ENCODE measurements at places on chromosomes 1 and 21.

GRCh38 chr1:204829133-204829825, 41.4 kb upstream of the NFASC start:
- DNase-seq, result no peak

DNA sequence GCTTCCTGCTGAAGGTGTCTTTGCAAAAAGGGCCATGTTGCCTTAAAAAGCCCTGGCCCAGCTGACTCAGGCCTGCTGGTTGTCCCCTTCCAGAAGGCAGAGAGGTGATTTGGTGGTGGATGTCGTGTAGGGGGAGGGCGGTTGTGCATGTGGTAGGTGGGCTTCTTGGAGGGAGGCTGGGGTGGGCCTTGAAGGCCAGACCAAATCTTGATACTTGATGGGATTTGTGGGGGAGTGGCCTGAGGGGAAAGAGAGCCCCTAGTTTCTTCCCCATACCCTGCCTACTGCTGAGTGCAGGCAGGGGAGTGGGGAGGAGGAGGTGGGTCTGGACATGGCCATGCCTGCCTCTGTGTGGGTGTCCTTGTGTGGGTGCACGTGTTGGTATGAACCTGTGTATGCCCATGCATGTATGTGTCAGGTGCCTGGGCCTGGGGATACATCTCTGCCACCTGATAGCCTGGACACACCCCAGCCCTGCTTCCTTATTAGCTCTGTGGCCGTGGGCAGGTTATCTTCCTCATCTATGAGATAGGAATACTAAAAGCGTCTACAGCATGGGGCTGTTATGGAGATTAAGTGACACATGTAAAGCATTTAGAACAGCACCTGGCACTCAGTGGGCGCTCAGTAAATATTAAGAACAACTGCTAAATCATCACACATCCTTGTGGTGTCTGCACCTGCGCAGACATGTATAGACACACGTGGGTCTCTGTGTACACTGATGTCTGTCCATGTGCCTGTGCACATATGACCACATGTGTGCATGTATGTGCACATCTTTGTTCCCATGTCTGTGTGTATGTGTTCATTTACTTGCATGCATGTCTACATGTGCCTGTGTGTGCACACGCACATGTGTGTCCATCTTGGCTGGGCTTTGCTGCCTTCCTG, 17.0 kb downstream of the FAM151A start:
- no peak for DNase-seq

- DNase-seq, result no peak
These were observed 226.7 kb downstream of the KCNT2 start for GRCh38 chr1:196381544-196381943.

- DNase-seq, result no peak
These were observed 39.4 kb upstream of the SPOCD1 start for GRCh38 chr1:31855038-31855845.

GRCh38 chr1:231935856-231936255, 309.3 kb downstream of the DISC1 start:
- no peak for DNase-seq

GRCh38 chr1:2151911-2152310, 42.7 kb downstream of the FAAP20 start:
- no peak for DNase-seq

- no peak for DNase-seq
These were observed 231.0 kb downstream of the NRIP1 start for GRCh38 chr21:14833666-14834351.

GRCh38 chr1:11311816-11312755, 39.1 kb downstream of the UBIAD1 start:
- no peak for DNase-seq

DNA sequence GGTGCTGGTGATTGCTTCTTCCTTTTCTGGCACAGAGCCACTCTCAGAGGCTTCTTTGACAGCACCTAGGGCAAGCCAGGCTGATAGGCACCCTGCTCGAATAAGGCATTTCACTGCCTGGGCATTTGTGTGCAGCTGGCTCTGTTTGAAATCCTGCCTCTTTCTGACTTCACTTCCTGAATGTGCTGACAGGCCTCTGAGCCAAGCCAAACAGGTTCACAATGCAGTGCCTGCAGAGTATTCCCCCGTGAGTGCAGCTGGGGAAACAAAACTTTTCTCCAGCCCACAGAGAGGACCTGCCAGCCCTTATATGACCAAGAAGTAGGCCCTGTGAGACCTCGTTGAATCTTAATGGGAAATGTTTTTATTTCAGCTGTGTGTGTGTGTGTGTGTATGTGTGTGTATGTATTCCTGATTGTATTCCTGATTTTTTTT, 10.4 kb downstream of the JUN start:
- peak; percentile 68 for DNase-seq

GRCh38 chr1:153628638-153629342, 556 bp downstream of the S100A1 start:
- DNase-seq, result no peak

Data from left ventricle myocardium superior (tissue), 1 donor.